ENCODE measurements at places on chromosomes 11 and 22.
A peak's percentile ranks its signal among the peaks of the same experiment; 100 is the strongest.

- no peak for DNase-seq
Measured at GRCh38 chr11:75463106-75463774, 30.2 kb upstream of the KLHL35 start.

- DNase-seq: no peak
Measured at GRCh38 chr11:2580571-2581001, 119.2 kb downstream of the KCNQ1OT1 start.

DNA sequence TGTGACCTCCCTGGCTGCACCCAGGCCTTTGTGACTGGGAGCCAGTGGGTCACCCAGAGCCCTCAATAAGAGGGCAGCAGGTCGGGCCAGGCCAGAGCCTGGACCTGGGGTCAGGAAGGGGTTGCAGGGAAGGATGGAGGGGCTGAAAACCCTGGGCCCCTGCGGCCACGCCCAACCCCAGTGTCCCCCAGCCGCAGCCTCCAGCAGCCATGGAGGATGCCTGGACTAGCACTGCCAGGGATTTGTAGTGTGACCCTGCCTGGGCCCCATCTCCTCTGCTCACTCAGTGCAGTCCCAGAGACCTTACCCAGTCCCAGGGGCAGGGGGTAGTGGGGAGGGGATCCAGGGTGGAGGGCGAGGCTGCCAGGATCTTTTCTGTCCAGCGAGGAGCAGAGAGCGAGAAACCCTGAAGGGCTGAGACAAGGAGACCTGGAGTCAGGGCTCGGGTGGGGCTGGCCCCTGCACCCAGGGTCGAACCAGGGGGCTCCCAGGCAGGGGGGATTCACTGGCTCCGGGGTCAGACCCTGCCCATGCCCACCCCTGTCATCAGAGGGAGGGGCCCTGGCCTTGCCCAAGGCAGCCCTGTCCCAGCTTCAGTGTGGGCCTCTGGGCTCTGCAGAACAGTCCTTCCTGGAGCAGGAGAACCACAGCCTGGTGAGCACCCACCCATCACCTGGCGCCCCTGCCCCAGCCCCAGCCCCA, 187.5 kb downstream of the IGLL1 start:
- no peak for DNase-seq

GRCh38 chr11:60168306-60168705, 14.6 kb downstream of the MS4A6A start:
- DNase-seq: no peak

DNA sequence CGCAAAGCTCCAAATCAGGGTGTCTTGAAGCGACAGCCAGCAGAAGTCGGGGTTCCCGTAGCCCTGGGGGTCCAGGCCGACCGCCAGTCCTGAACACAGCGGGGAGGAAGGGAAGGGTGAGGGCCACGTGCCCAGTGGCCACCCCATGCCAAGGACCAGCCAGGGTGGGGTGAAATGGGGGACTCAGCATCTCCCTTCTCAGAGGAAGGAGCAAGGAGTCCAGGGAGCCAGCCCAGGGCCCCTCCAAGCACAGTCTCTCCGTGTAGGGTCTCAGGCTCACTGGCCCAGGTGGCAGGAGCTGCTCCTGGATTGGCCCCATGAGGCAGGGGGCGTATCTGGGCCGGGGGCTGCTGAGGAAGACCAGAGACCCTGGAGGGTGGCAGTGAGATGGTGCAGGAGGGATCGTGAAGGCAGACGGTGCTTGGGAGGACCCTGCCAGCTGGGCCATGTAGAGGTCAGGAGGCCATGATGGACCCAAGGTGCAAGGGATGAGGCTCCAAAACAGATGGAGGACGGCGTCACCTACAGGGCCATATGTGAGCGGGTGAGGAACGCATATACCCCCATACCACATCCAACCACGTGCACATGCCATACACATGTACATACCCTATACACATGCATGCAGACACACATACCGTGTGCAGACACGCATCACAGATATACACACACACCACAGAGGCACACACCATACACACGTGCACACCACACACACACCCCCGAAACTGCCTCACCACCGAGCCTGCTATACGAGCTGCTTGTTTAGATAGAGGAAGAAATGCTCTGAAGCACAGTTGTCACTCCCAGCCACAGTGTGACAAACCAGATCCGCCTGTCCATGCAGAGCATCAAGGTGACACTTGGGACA, 34.4 kb downstream of the TRMU start:
- no peak for DNase-seq

DNA sequence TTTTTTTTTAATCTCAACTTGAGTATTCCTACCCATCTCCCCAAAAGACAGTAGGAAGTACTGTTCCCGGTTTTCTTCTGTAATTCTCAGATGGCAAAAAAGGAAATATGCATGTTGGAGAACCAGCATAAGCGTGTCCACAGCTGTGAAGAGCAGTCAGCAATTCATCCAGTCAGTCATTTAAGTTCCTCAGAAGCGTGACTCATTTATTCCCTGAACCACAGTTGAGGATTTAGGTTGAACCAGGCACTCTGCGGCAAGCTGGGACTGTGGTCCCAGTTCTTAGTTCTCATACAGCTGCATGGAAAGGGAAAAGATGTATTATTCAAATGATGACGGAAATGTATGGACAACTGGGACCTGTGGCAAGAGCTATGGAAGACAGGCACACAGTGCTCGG, 61.0 kb upstream of the MYO18B start:
- DNase-seq: no peak

GRCh38 chr11:60111793-60112192, 23.3 kb downstream of the MS4A2 start:
- no peak for DNase-seq

- DNase-seq: no peak
Measured at GRCh38 chr11:93072229-93072914, 102.9 kb downstream of the MTNR1B start.

- no peak for DNase-seq
Measured at GRCh38 chr11:47099918-47100315, 76.8 kb downstream of the ARFGAP2 start.

GRCh38 chr11:19374151-19374569, 133.4 kb upstream of the E2F8 start:
- DNase-seq: no peak

DNA sequence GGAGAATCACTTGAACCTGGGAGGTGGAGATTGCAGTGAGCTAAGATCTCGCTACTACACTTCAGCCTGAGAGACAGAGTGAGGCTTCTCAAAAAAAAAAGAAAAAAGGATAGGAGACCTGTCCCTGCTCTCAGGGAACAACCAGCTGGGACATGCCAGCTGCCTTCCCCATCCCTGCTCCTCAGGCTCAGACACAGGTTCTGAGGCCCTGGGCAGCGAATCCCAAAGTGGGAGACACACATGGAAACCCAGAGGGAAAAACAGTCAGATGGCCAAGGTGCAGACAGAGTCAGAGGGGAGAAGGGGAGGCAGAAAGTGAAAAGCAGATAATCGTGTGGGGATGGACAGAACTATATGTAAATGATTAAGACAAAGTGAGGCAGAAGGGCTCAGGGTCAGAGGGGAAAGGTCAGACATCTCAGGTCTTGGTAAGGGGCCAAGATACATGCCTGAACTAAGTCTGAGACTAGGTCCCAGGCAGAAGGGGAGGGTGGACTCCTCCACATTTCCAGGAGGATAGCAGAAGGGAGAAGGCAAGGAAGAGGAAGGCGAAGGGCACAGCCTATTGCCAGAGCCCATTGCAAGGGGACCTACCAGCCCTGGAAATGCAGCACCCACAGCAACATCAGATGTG, 14.2 kb downstream of the STARD10 start:
- no peak for DNase-seq

GRCh38 chr11:44985721-44986120, 35.0 kb upstream of the TP53I11 start:
- DNase-seq: no peak

- DNase-seq: no peak
Measured at GRCh38 chr11:69893631-69894030, 74.4 kb upstream of the FGF3 start.

DNA sequence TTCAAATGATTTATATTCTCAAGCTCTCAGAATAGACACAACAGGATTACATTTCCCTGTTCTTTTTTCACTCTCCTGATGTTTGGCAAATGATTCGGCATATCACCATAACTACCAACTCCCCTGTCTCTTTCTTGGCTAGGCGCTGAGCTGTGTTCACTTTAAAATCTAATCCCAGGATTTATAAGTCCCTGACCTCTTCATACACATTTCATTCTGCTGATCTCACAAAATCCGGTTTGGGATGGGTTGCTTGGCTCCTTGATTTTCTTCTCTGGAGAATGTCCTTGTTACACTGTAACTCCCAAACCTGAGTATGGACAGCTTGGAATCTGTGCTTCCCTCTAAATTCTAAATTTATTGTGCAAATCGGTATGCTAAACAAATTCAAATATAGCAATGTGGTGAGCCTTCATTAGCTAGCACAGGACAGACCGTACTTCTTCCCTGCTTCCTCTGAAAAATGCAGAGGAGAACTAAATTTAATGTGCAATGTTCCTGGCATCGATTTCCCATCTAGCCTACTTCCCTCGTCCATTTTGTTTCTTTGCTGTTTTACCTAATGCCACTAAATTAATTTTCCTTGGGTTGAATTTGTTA, 858.5 kb upstream of the FAT3 start:
- DNase-seq: no peak

DNA sequence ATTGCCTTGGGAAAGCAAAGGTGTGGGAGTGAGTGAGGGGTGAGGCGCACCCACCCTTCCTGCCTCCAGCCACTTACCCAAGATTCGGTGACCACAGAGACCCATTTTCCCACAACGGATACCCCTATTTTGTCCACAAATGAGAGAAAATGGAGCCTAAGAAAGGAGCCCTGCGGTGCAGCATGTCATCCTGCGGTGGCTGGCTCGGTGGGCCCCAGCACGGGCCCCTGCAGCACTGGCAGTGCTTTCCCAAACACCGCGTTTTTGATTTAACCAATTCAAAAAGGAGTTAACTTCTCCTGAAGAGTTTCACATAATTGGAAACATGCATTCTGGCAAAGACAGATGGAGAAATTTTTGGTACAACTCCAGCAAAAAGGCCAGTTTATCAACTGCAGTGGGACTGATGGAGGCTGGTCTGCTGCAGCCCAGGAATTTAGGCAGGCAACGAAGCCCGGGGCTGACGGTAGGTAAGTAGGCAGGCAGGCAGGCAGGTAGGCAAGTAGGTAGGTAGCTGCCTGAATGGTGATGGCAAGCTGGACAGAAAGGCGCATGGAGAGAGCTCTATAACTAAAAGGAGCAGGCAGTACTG, 84.2 kb downstream of the FDX1 start:
- no peak for DNase-seq

DNA sequence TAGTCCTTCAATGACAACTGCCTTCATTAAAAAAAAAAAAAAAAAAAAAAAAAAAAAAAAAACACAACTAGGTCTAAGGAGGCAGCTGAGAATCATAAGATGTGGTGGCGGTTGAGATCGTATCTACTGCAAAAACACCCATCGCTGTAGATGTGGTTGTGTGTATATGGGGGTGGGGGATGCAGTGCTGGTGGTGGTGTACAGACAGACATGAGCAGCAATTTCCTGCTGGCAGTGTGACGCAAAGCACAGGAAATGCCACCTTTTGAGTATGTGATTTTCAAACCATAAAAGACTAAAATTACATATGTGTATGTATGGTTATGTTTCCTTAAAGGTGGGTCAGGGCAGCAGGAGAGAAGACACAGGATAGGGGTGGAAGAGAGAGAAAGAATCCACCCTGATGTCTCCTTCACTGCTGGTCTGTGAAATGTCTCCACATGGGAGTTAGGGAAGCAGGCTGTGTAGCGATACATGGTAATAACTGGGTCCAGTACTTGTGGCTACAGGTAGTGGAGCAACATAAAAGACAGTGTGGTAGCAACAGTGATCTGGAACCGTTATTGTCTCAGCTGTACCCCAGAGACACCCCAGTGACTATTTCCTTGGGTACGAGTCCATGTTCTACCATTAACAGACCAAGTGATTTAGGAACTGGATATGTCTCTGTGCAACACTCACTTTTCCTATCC, 57.9 kb downstream of the SYTL2 start:
- peak; percentile 65 for DNase-seq

DNA sequence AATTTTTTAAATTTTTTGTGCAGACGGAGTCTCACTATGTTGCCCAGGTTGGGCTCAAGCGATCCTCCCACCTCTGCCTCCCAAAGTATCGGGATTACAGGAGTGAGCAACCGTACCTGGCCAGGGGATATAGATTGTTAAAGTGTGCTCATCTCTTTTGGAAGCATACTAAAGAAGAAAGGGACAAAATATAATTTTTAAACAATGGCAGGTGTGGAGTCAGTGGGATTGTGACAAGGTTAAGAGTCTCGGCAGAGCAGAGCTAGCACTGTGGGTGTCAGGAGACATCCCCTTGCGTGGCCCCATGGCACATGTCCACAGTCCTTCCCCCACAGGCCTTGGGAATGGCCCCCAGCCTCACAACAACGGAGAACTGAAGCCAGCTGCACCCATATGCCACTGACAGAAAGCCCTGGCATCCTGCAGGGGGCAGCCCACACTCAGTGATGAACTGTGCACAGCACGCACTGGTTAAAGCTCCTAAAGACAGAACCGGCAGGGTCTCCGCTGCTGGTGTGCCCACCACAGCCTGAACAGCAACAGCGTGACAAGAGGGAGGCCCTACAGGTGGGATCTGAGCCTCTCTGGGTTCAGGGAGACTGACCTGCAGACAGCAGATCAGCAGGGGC, 29.9 kb downstream of the SERPIND1 start:
- peak; percentile 23 for DNase-seq

DNA sequence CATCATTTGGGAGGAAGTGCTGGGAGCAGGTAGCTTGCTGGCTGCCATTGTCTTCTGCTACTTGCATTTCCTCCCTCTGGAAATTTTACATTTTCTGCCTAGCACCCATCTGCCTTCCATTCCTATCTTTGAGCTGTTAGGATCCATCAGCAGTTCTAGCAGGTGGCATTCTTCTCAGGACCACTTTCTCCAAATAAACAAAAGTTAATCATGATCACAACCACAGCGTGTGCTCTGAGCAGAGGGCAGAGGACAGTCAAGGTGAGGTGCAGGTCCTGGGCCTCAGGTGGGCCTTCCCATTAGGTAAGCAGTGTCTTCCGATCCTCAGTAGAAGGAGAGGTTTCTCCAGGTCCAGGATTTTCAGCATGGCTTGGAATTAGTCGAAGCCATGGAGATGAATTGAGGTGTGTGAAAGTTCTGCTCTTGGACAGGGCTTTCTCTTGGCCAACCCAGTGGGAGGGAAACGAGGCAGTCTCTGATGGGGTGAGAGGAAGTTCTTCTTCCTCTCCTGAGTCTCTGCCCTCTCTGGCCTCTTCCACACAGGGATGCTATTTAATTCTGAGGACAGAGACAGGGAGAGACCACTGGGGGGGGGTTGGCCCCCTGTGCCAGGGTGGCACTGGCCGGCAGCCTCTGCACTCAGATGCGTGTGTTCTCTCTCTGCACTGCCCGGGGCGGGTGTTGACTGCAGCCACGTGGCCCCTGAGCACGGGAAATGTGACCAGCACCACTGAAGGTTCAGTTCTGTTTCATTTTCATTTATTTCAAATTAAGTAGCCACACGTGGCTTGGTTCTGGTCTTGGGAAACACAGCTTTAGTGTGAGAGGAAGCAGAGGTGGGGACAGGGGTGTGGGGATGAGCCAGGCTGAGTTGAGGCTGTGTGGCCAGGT, 170.8 kb downstream of the TBC1D22A start:
- no peak for DNase-seq

- no peak for DNase-seq
Measured at GRCh38 chr11:67636962-67637361, 2.6 kb downstream of the TBX10 start.

Data from stimulated activated CD4-positive, alpha-beta T cell treated with anti-CD3 and anti-CD28 coated beads, Interleukin-2, amount 100 ng/mL, for 48 hours (primary cell).